NCI-H2081 (cell line): ENCODE measurements at places on chromosomes 11 and 22.

GRCh38 chr22:33109514-33110430, 51.6 kb upstream of the SYN3 start:
- DNase-seq = no peak

- no peak for DNase-seq
Measured at GRCh38 chr11:109914038-109914437, 179.2 kb upstream of the ZC3H12C start.

GRCh38 chr22:47119181-47119580, 356.7 kb downstream of the TBC1D22A start:
- DNase-seq = no peak

- DNase-seq = no peak
Measured at GRCh38 chr11:9273376-9274336, 8.5 kb upstream of the DENND5A start.

GRCh38 chr11:77879218-77879617, 58.3 kb downstream of the AAMDC start:
- no peak for DNase-seq
